Small intestine (tissue), 16 donors: ENCODE measurements at places on chromosomes 12 and 14.

GRCh38 chr12:17016116-17016864 is 410.3 kb upstream of the LMO3 start:
- DNase-seq: no peak

GRCh38 chr12:52739963-52740362 is 36.6 kb upstream of the KRT77 start:
- DNase-seq: no peak

- DNase-seq: no peak
Measured at GRCh38 chr14:92660571-92660970, 87.9 kb downstream of the LGMN start.

GRCh38 chr12:50923361-50924130 is 28.8 kb upstream of the HIGD1C start:
- no peak for DNase-seq

DNA sequence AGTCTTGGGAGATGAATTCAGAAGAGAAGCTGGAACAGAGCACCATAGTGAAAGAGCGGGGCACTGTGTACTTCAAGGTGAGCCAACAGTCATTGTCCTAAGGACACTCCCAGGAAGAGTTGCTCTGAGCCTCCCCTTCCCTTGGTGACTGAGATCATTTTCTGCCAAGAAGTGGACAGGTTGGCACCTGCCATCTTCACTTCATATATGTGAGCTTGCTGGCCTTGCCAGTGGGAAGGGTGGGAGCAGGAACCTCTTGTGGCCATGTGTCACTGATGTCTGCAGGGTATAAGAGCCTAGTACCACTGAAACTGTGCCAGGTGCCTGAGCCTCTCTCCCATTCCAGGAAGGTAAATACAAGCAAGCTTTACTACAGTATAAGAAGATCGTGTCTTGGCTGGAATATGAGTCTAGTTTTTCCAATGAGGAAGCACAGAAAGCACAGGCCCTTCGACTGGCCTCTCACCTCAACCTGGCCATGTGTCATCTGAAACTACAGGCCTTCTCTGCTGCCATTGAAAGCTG is 5.3 kb downstream of the FKBP4 start:
- DNase-seq: no peak

GRCh38 chr14:94458558-94459205 is 6.1 kb upstream of the SERPINA11 start:
- DNase-seq: no peak

DNA sequence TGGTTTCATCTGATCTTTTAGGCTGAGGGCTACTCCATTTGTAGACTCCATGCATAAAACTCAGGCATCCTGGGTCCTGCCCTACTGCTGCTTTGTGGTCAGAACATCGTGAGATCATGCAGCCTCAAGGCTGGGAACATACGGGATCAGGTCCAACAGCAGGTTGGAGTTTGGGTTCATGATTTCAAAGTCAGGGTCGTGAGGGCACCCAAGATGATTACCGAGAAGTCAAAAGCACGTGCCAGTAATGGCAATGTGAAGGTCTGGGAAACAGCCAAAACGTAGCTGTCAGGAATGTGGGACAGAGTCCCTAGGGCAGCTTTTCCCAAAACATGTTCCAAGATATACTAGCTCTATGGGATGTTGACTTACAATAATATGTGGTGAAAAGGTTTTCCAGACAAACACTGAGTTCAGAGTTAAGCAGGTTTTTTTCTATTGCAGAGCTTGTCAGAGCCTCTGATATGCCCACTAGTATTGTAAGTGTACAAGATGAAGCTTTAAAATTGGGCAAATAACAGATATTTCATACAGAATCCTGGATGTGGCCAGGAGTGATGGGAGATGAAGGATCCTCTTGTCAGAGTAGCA is 130.3 kb upstream of the DNM1L start:
- DNase-seq: no peak

DNA sequence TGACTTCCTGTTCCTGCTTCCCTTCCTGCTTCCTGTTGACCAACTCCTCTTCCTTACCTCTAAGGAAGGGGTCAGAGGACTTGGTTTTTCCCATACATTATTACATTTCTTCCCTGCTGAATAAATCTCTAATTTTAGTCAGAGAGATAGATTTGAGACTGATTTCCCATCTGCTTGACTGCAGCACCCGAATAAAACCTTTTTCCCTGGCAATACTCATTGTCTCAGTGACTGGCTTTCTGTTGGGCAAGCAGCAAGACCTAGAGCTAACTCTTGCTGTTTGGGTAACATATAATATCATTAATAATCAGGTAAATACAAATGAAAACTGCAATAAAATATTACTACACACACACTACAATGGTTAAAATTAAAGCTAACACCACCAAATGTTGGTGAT is 132.2 kb downstream of the FSCB start:
- DNase-seq: no peak

GRCh38 chr12:84661786-84662185 is 250.8 kb downstream of the SLC6A15 start:
- DNase-seq: no peak

- DNase-seq: no peak
Measured at GRCh38 chr14:94349276-94349675, 26.1 kb upstream of the SERPINA6 start.

GRCh38 chr14:57533214-57533613 is 39.6 kb upstream of the CCDC198 start:
- peak; percentile 3 for DNase-seq

- no peak for DNase-seq
Measured at GRCh38 chr14:59354666-59355065, 110.5 kb downstream of the GPR135 start.

DNA sequence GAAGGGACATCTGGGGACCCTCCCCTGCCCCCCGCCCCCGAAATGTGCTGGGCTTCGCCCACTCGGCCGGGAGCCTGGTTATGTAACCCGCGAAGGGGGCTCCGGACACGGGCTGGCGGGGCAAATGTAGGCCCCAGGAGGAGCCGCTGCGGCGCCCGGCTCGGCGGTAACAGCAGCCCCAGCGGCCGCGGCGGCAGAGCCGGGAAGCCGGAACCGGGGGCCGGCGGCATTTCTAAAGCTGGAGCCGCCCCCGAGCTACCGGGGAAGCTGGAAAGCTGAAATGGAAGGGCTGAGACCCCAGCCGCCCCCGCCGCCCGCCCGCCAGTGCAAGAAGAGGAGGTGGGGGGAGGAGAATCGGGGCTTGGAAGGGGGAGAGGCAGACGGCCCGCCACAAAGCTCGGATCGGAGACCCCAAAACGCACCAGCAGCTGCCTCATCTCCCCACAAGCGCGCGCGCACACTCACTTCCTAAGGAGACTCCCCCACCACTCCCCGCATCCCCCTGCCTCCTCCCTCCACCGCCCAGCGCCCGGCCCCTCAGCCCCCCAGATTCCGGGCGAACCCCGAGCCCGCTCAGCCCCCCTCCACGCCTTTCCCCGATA is 1.5 kb downstream of the KDM2B start:
- peak; percentile 57 for DNase-seq

- DNase-seq: no peak
Measured at GRCh38 chr14:40447017-40447416, 1014.8 kb upstream of the FBXO33 start.

- peak; percentile 24 for DNase-seq
Measured at GRCh38 chr14:56195704-56196103, 77.5 kb downstream of the PELI2 start.

DNA sequence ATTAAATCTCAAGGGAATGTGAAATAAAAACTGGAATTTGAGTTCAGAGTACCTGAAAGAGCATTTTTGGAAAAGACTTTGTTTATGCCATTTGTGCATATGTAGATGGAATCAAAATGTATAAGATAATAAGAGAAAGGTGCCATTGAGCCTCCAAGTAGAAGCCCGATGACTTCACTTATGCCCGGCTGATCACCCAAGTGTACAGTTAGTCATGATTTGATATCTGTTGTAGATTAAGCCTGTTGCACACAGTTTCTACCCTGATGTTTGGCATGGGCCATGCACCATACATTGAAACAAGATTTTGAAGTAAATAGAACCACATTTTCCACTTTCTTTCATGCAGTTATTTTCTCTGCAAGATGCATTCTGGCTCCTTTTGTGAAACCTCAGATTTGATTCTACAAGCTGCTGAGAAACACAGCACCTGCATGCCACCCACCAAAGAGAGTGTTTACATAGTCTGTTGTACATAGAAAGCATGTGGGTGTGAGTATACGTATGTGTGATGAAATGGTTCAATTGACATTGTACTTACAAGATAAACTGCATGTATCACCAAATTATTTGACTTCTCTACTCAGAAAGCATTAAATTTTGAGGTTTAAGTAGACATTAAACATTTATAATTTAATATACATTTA is 772.5 kb downstream of the DIO2 start:
- DNase-seq: no peak

DNA sequence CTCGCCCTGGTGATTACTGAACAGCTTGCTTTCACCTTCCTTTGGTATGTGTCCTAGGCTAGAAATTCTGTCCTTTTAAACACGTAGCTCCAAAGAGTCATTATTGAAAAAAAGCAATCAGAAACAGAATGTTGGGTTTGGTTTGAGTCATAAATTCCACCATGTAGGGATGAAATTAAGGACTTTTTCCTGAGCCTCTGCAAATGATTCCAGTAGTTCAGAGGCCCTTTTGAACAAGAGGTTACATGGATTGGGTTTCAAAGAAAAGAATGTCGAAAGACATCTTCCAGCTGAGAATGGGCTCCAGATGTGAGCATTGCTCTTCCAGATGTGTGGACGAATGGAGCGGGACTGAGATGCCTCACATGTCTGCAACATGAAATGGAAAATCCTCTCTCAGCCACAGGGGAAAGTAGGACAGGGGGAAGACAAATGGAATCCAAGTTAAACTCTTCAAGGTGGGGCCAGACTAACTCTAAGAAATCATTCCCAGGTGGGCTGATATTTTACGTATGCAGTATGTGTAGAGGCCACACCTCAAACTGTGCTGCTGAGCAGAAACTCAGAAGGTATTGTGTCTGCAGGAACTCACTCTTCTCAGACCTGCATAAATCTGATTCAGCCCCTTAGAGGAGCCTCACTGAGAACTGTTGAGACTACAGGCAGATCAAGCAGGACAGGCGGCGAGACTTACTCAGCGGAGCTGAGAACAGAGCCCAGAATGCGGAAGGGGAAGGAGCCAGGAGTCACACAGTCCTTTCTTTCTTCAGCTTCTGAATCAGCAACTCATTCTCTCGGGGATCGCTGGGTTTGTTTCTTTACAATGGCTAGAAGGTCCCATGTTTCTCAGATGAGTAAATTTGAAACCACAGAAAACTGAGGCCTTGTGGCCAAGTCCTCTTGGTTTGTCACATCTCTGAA is 23.3 kb upstream of the EMP1 start:
- peak; percentile 43 for DNase-seq

DNA sequence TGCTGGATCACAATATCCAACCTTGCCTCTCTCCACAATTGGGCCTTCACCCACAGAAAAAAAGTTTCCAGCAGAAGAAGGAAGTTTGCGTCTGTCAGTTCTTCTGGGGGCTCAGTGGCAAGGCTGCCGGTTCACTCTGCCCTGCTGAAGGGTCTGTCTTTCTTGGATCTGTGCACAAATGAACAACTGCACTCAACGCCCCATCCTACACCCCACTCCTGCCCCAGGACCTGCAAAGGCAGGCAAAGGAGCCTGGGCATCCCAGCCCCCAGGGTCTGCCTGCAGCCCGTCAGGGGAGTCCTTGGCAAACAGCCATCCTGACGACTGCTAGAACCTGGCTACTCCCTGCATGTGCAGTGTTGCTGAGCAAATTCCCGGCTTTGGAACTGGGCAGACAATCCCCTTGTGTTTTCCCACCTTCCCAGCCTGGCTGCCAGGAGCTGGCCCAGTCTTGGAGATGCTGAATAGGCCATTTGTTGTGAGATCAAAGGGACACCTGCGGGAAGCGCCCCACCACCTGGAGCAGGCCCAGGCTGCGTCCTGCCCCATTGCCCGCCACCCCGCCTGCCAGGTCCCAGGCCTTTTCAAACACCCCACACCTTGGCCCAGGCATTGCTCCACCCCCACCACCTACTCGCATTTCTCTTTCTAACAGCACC is 311.9 kb downstream of the BCL11B start:
- peak; percentile 45 for DNase-seq

- no peak for DNase-seq
Measured at GRCh38 chr14:50410921-50411320, 14.2 kb upstream of the CDKL1 start.

GRCh38 chr14:53001787-53002378 is 51.0 kb upstream of the FERMT2 start:
- no peak for DNase-seq

GRCh38 chr12:51866762-51867161 is 18.2 kb upstream of the FIGNL2 start:
- DNase-seq: no peak

DNA sequence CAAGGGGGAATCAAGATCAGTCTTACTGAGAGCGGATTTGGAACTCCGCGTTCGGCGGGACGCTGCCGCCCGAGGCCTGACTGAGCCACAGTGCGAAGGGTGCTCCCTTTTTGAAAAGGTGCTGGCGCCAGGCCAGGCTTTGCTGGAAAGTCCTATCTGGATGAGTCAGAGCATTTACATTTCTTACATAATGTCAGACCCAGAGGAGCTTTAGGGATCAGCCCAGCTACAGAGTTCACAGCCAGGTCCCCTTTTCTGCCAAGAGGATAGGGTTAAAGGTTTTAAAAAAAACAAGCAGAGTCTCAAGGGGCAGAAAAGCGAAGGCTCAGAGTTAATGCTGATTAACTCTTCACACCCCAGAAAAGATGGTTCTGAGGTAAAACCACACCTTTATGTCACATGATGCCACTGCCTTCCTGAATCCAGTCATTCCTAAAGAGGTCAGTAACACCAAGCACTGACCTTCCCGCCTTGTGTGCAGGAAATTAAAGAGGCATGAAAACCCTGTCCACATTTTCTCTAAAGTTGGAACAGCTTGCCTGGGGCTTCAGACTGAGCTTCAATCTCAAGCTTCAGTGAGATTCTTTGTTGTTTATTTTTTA is 11.7 kb upstream of the FBXL14 start:
- peak; percentile 94 for DNase-seq

DNA sequence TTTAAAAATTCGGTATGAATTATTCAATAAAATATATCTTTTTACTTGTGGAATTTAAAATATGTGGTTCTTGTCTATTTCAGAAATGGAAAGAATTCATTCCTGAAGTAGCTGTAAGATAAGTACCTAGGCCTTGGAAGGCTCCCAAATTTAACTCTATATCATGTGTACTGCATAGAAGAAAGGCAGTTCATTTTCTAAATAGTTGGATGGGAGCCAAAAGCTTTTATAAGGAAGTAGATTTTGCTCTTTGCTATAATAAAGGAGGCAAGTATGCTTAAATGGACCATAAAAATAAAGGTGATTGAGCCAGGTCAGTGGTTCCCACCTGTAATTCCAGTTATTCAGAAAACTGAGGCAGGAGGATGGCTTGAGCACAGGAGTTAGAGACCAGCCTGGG is 187.5 kb downstream of the ATXN7L3B start:
- DNase-seq: no peak
